Activated T-cell treated with anti-CD3 and anti-CD28 coated beads, Interleukin-2, amount 50 U/mL, for 4 hours (primary cell): ENCODE measurements at places on chromosomes 2 and 18.

GRCh38 chr2:236073246-236073645, 94.9 kb downstream of the GBX2 start:
- DNase-seq = no peak

DNA sequence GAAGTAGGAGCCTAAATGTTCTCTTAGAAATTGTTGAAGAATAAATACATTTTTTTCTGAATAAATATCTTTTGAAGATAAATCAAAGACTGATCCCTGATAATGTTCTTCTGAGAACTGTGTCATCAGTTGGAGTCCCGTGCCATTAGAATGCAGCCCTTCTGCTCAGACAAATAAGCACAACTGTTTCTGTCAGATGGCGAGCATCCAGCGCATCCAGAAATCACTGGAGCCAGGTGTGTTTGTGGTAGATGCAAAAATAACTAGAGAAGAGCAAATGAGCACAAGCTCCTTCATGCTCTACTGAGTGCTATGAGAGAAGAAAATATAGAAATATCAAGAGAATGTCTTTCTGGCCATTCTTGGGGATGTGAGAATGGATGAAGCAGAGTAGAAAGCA, 573.7 kb downstream of the THSD7B start:
- DNase-seq = no peak

DNA sequence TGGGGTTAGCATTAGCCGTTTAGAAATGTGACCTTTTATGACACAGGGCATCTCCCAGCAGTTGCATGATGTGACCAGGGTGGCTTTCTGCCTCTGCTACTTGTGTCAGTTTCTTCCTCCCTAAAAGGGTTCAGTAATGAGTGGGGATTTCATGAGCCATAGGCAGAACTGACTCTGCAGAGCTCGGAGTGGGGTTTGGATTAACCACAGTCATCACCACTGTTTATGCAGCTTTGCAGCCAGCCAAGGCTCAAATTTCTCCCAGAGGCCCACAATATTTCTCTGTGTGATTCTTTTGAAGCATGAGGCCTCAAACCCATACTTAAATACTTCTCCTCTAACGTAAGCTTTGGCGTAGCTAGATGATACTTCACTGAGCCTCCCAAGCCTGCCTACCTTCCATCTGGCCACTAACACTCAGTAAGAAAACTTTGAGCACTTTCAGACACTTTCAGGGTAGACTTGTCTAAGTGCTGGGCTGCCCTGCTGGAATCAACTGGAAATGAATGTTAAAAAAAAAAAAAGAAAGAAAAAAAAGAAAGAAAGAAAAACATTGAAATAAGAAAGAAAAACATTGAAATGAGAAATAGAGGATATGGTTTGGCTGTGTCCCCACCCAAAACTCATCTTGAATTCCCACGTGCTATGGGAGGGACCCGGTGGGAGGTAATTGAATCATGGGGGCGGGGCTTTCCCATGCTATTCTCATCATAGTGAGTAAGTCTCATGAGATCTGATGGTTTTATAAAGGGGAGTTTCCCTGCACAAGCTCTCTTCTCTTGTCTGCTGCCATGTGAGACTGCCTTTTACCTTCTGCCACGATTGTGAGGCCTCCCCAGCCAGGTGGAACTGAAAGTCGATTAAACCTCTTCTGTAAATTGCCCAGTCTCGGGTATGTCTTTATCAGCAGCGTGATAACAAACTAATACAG, 11.5 kb upstream of the LAPTM4A start:
- DNase-seq = no peak

DNA sequence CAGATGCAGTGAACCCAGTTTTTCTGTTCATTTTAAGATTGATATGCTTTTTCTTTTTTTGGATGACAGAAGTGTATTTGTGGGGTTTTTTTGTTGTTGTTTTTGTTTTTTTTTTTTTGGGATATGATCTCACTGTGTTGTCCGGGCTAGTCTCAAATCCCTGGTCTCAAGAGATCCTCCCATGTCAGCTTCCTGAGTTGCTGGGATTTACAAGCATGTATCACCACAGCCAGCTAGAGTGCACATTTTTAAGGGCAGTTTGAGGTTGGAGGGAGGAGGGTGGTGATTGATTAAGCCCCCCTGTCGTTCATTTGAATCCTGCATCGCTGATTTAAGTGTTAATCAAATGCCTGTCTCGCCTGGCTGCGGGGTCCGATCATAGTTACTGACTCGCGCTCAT, 189.1 kb downstream of the GBX2 start:
- no peak for DNase-seq

GRCh38 chr18:45462179-45462578, 153.1 kb upstream of the SLC14A2 start:
- DNase-seq = no peak

- DNase-seq = no peak
These were observed 276.9 kb upstream of the ERBB4 start for GRCh38 chr2:212815453-212815852.

- no peak for DNase-seq
These were observed 17.9 kb downstream of the PPP3R1 start for GRCh38 chr2:68234405-68234804.

DNA sequence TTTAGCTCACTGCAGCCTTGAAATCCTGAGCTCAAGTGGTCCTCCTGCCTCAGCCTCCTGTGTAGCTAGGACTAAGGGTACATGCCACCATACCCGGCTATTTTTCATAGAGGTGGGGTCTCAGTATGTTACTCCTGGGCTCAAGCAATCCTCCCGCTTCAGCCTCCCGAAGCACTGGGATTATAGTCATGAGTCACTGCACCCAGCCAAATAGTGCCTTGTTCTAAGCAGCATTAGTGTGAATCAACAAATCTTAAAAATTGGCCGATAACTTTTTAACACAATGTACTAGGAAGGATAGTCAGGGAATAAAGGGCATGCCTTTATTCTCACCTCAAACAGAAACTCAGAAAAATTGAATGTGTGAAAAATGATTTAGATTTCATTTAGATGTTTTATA, 51.6 kb downstream of the XRCC5 start:
- no peak for DNase-seq

GRCh38 chr2:212596276-212596675, 57.7 kb upstream of the ERBB4 start:
- no peak for DNase-seq

DNA sequence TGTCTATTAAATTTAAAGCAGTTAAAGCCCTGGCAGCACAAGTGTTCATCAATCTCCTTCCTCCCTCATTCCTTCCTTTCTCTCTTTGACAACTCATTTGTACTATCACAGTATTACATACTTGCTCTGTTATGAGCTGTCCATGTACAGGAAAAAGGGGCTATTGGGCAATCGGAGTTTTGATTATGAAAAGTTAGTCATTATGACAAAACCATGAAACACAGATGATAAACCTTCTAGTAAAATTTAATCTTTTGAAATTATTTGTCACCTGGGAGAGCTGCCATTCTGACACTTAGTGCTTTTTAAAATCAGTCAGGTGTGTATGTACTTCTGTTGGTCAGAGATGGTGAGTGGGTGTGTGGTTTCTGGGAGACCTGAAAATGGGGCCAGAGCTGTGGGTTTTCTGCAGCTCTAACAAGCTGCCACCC, 39.4 kb downstream of the MAP4K4 start:
- DNase-seq = no peak

DNA sequence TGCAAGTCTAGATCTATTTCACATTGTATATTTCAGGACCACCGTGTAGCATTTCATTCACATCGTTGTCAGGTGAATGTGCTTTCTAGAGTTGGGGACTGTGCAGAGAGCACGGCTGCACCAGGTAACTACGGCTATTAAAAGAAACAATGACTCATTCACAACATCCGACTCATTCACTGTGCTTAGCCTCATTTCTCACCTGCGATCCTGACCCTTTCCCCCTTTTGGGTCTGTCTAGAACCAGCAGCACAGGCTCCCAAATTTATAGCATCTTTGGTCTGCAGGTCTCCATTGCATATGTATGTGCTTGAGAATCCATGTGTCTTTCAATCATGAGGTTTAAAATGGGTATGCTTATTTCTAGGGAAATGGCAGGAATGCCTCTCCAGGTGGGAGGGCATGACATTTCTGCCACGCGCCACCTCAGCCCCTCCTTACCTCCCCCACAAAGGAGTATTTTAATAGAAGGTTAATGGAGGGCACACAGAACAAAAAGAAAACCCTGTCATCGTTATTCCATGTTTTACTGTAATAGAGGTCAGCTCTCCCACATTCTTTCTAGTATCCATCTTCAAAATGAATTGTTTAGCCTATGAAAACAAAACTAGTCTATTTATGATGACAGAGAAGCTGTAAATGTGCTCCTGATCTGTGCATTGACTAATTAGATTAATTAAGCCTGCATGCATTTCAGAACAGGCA, 246.7 kb upstream of the EPHA4 start:
- no peak for DNase-seq

GRCh38 chr2:38574278-38574677, 28.4 kb downstream of the HNRNPLL start:
- DNase-seq = no peak

DNA sequence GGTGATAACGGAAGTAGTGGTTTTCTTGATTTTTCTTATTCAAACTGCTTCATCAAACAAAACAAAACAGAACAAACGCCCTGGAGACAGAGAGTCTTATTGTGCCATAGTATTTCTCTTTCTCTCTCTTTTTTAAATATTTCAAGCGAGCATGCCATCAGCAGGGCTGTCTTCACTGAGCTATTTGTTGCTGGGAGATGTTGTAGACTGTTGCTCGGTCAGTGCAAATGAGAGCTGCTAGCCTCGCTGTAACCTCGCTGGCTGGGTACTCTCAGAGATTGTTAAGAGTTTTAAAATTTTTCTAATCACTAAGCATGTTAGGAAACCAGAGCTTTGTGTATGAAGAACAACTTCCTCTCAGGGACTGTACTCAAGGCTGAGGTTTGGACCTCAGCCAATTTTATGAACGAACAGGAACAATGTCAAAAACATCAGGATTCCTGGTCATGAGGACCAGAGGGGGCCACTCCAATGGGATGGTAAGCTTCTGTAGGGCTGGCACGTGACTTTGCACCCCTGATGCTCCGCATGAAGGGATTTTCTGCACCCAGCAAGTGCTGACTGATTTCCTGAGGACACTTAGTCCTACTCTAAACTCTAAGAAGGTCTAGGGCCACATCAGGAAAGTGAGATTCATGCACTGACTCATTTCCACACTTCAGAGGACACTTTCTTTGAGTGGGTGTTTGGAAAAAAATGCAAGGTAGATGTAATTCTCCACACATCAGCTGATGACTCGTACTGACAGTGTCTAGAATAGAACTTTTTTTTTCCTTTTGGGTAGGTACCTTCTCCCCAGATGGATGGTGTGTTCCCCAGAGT, 59.8 kb upstream of the IL1R1 start:
- peak; percentile 44 for DNase-seq
